ENCODE measurements at places on chromosomes 7 and 10. TPM values are rescaled to one million over a fixed set of nuclear protein-coding genes. Genes with fewer than 3 reads are reported as not detected.

GRCh38 chr7:141562972-141563371, 11.8 kb downstream of the AGK start:
- no peak for DNase-seq

DNA sequence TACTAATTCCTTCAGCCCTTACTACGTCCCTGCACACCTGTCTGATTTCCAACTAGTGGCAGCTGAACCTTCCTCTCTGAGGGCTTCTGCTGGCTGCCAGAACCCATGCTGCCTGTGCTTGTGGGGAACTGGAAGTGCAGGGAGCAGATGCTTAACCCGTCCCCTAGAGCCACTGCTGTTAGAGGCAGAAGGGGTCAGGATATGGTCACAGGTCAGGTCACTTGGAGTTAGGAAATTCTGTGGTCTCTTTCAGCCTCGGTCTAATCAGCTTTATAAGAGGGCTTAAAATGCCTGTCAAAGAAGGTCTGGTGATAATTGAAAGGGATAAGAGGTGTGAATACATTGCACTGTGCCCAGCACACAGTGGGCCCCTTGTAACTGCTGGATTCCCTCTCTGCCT, 82.0 kb downstream of the PLPP4 start:
- DNase-seq: no peak

DNA sequence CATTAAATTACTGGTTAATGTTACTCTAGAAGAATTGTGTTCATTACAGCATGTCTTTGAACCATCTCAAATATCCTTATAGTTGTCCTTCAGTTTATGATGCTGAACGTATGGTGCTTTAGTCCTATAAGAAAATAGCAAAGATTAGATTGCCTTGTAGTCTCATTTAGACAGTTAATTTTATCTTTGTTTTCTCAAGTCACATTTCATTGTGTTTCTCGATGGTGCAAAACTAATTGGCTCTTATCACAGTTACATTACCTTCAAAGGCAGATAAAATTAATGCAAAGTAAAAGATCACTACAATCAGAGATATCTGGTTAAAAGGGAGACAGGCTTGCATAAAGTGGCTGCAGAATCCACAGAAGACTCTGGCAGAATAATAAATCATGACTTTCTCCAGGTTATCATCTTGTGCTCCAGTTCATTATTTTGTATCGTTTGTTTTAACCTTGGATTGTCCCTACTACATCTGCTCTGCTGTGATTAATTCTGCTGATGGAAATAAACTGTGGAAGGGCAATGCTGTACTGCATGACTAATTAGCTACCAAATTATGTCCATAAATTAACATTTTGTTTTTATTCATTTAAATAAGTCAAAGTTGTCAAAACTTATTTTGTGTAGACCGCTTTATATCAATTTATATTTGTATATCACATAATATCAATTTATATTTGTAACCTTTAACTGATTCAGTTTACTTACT, 24.2 kb downstream of the PRPS1L1 start:
- no peak for DNase-seq

TAF5 gene
- total RNA-seq: 6.4 TPM

SCIN gene
- total RNA-seq: not detected
